Coronary artery (tissue), 2 donors: ENCODE measurements at places on chromosomes 1 and 21.

- DNase-seq, result peak; percentile 82
Measured at GRCh38 chr21:44846485-44847260, 26.8 kb downstream of the PTTG1IP start.

DNA sequence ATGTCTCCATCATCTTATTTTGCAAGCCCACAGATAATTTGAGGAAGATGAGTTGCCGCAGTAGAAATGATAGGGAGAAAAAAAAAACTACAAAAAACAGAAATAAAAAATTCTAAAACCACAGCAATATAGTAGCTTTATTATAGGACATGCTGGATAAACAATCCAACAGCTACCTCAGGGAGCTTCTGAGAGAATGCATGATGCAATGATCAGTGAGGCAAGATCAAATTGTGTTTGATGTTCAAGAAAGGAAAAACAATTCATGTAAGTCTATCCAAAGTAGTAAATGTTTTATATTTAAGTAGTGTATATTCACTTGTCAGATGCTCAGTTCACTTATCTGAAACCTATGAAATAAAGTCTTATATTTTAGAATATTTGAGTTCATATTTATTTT, 6.7 kb downstream of the CR1L start:
- DNase-seq, result no peak

- DNase-seq, result no peak
Measured at GRCh38 chr1:57860325-57860724, 436.5 kb upstream of the DAB1 start.

GRCh38 chr1:201933840-201934430, 12.4 kb downstream of the LMOD1 start:
- no peak for DNase-seq

DNA sequence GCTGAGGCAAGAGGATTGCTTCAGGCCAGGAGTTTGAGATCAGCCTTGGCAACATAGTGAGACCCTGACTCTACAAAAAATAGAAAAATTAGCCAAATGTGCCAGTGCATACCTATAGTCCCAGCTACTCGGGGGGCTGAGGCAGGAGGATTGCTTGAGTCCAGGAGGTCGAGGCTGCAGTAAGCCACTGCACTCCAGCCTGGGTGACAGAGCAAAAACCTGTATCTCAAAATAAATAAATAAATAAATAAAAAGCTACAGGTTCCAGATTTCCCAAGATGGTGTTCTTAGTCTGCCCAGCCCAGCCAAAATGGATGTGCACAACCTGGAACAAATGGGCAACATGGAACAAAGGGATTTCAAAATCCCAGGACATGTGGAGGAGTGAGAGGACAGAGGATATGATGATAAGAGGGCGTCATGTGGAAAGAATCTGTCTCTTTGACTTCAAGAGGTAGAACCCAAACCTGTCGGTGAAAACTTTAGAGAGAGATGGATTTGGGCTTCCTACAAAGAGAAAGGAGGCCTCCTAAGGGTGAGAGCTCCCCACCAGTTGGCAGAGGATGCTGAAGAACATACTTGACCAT, 3.2 kb downstream of the EDARADD start:
- no peak for DNase-seq

GRCh38 chr1:201925981-201926645, 20.2 kb downstream of the LMOD1 start:
- no peak for DNase-seq
